ENCODE measurements at places on chromosomes 7 and 10.

- DNase-seq: no peak
Observed at GRCh38 chr7:157177983-157178381, 39.3 kb downstream of the UBE3C start.

GRCh38 chr7:157211690-157212089, 73.0 kb downstream of the UBE3C start:
- DNase-seq: no peak

- no peak for DNase-seq
Observed at GRCh38 chr10:21144047-21144446, 246.9 kb upstream of the NEBL start.

- DNase-seq: no peak
Observed at GRCh38 chr7:75756991-75757676, 14.9 kb downstream of the CCL26 start.

DNA sequence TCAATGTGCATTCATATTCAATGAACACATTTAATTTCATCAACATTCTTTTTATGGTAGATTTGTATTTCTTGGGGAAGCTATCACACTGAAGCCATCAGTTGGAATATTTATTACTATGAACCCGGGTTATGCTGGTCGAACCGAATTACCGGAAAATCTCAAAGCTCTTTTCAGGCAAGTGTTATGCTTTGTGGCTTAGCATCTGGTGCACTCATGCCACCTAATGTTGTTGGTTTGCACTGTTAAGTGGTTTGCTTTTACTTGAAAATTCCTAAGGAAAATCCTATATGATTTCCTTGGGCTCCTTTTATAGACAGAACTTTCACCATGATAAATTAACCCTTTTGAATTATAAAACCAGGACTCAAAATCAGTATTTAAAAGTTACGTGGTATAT, 147.9 kb downstream of the DNAH11 start:
- no peak for DNase-seq

GRCh38 chr10:110493832-110494426, 3.8 kb upstream of the DUSP5 start:
- no peak for DNase-seq

GRCh38 chr10:75023074-75023473, 88.4 kb upstream of the SAMD8 start:
- no peak for DNase-seq

- no peak for DNase-seq
Observed at GRCh38 chr7:28584235-28584634, 171.9 kb downstream of the CREB5 start.

Data from mucosa of gallbladder (tissue), 1 donor.